ENCODE measurements at places on chromosomes 6 and 20. TPM values are rescaled to one million over a fixed set of nuclear protein-coding genes. Genes with fewer than 3 reads are reported as not detected.

DNA sequence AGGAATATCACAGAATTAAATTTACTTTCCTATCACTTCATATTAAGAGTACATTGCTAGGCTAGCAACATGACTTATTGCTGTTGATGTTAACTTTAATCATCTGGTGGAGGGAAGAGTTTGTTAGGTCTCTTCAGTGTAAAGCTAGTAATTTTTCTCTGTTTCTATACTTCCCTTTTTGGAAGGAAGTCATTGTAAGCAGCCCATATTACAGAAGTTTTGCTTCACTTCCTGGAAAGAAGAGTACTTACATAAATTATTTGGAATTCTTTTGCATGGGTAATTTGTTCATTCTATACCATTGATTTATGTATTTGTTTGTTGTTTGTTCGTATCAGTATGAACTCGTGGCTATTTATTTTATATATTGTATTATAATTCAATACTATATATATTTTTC, 405.2 kb downstream of the RFPL4B start:
- no peak for DNase-seq

DNA sequence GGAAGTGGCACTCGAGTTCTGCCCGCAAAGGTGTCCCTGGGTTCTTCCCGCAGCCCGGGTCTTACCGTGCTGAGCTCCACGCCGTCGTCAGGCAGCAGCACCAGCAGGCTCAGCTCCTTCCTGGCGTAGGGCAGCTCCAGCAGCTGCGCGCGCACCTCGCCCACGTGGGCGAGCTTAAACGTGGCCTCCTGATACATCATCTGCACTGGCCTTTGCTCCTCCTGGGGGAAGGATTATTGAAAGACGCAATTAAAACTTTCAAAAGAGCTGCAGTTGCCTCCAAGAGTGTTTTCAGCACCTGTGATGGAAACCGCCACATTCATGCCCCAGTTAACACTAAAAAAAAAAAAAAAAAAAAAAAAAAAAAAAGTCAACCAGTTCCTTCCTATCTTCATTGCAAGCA, 11.3 kb downstream of the SERPINB9 start:
- no peak for DNase-seq

GRCh38 chr20:10611357-10611756, 62.4 kb downstream of the JAG1 start:
- DNase-seq = no peak

- DNase-seq = peak; percentile 64
Observed at GRCh38 chr6:41428996-41429421, 93.6 kb downstream of the NCR2 start.

- DNase-seq = no peak
Observed at GRCh38 chr6:6406715-6407070, 86.2 kb upstream of the F13A1 start.

GRCh38 chr6:72175916-72176315, 289.6 kb downstream of the RIMS1 start:
- no peak for DNase-seq

DNA sequence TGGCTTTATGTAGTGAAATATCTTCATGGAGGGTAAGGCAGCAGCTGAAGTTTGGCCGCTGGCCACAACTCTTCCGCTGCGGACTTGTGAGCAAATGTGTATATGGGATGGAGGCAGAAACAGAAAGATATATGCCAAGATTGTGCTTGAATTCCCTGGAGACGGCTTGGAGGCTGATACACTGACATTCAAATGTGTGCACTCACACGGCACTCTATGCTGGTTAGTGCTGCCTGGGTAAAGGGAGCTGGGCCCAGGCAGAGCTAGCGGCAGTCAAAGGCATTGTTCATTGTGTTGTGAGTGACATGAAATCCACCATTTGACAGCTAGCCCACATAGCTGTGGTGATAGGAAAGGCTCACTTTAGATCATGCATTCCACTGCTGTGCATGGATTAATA, 202.7 kb downstream of the CLIC5 start:
- no peak for DNase-seq

GRCh38 chr6:30264743-30265142, 51.5 kb upstream of the TRIM26 start:
- no peak for DNase-seq

- peak; percentile 70 for DNase-seq
Observed at GRCh38 chr6:39882531-39882899, 51.7 kb downstream of the MOCS1 start.

- no peak for DNase-seq
Observed at GRCh38 chr6:18432180-18432579, 45.0 kb downstream of the RNF144B start.

- no peak for DNase-seq
Observed at GRCh38 chr6:71277926-71278600, 10.5 kb upstream of the OGFRL1 start.

- no peak for DNase-seq
Observed at GRCh38 chr6:90870561-90870960, 283.7 kb upstream of the MAP3K7 start.

- no peak for DNase-seq
Observed at GRCh38 chr6:125406741-125407140, 105.0 kb upstream of the HDDC2 start.

GRCh38 chr6:117481278-117481925, 1.1 kb upstream of the DCBLD1 start:
- no peak for DNase-seq

- DNase-seq = no peak
Observed at GRCh38 chr6:144104898-144105487, 9.6 kb upstream of the SF3B5 start.

- no peak for DNase-seq
Observed at GRCh38 chr6:101224751-101225150, 168.8 kb upstream of the GRIK2 start.

GRCh38 chr6:49506569-49507111, 6.9 kb downstream of the GLYATL3 start:
- no peak for DNase-seq

GRCh38 chr6:93391965-93392364, 27.4 kb downstream of the EPHA7 start:
- no peak for DNase-seq

The EPPIN gene
- not detected for total RNA-seq

The MCUR1 gene
- total RNA-seq = 19.3 TPM

The KHDC1L gene
- not detected for total RNA-seq

The IL17F gene
- not detected for total RNA-seq

The RBCK1 gene
- 133 TPM for total RNA-seq

The C6orf15 gene
- not detected for total RNA-seq

The PPP1R11 gene
- 76.0 TPM for total RNA-seq

The KCNK5 gene
- total RNA-seq = 9.8 TPM

The COX4I2 gene
- 4.0 TPM for total RNA-seq

The RGS17 gene
- 3.3 TPM for total RNA-seq

Data from ureter (tissue), 1 donor.